ENCODE measurements at places on chromosomes 12 and 14.

- no peak for DNase-seq
Measured at GRCh38 chr12:3004655-3005565, 45.7 kb downstream of the TEAD4 start.

DNA sequence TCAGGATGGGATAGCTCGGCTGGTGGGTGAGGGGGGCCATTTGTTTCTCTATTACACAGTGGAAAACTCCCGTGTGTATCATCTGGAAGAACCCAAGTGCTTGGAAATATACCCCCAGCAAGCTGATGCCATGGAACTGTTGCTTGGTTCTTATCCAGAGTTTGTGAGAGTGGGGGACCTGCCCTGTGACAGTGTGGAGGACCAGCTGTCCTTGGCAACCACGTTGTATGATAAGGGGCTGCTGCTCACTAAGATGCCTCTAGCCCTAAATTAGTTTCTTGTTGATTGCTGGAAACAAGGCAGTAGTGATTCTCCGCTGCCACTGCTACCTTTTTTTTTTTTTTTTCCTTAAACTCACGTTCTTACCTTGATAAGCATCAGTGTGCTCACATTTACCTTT, 1.9 kb downstream of the RIOX1 start:
- DNase-seq: no peak

- no peak for DNase-seq
Measured at GRCh38 chr12:30696486-30696885, 817 bp upstream of the IPO8 start.

- peak; percentile 47 for DNase-seq
Measured at GRCh38 chr12:117874842-117875434, 93.9 kb downstream of the KSR2 start.

- no peak for DNase-seq
Measured at GRCh38 chr12:91885851-91886731, 259.6 kb downstream of the BTG1 start.

Data from effector CD4-positive, alpha-beta T cell (primary cell).